ENCODE measurements at places on chromosomes 2 and 18.

DNA sequence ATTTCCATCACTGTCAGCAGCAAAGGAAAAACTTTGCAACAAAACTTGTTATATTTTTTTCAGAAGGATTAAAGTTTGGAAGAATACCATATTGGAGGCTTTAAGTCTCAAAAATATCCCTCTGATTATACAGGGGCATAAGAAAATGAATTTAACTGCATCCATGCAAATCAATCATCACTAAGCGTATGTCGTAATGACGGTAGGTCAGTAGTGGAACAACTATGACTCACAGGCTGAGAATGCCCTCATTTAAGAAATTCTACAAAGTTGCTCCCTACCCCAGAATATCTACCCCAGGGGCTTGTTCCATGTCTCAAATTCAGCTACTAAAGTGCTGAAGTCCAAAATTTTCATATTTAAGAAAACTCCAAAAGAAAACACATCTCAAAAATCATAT, 12.5 kb upstream of the NAB1 start:
- DNase-seq = no peak

GRCh38 chr18:6781796-6782195, 52.3 kb downstream of the ARHGAP28 start:
- no peak for DNase-seq

- no peak for DNase-seq
These were observed 9.9 kb upstream of the PARD3B start for GRCh38 chr2:204535356-204535755.

DNA sequence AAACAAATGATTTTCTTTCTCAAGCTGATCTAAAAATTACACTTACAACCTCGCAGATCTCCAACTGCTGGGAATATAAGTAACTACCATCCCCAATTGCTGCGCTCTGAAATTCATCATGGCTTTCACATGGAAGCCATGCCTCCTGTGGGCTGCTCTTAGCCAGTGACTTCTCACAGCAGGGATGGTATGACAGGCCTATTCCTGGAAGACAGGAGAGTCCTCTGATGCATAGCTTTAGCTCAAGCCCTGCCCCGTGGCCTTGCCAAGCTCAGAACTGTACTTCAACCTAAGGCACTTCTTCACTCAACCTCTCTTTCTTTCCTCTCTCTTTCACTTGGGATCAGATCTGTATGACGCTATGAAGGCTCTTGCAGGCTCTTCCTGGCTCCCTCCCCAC, 12.6 kb upstream of the ELAC1 start:
- DNase-seq = no peak

DNA sequence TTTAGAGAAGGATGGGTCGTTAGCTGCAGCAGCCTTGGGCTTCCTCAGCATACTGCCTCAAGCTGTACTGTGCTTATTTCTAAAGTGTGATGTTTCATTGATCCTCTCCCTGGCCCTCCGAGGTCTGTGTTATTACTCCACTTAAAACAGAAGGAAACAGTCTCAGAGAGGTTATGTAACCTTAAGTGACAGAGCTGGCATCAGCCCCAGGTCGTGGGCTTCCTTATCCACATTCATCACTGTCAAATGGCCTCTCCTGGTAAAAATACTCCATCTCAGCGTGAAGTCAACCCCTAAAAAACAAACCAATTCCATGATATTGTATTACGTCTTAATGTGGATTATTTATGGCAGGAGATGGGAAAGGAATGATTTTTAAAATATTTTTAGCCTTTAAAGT, 153.3 kb upstream of the NOSTRIN start:
- DNase-seq = no peak

GRCh38 chr2:203683932-203684556, 22.4 kb upstream of the CD28 start:
- DNase-seq = no peak

GRCh38 chr2:147082850-147083522, 761.8 kb upstream of the ACVR2A start:
- peak; percentile 55 for DNase-seq

DNA sequence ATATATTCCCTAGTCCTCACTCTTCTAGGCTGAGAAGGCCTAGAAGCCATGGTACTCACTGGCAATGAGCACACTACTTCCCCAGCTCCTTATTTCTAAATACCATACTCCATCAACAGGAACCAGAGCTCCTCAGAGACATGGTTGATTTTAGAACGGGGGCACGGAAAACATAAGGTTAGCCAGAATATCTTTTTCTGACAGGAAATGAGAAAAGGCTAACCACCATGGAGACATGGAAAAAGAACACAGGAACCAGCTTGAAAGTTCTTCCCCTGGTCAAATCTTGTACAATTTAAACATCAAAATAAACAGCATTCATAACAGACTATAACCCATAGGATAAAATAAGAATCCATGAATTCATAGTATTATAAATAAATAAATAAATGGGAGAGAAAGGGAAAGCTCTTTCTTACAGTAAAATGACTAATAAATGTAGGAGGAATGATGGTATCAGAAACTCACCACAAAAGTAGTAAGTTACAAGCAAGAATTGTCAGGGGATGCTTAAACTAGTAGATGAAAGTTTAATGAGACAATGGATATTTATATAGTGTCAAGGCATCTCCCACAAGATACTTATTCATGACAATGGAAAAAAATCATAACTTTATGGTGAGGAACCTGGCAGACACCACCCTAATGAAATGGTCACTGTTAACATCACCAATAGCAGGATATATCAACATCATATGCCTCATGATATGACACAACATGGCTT, 20.6 kb upstream of the GCC2 start:
- no peak for DNase-seq

DNA sequence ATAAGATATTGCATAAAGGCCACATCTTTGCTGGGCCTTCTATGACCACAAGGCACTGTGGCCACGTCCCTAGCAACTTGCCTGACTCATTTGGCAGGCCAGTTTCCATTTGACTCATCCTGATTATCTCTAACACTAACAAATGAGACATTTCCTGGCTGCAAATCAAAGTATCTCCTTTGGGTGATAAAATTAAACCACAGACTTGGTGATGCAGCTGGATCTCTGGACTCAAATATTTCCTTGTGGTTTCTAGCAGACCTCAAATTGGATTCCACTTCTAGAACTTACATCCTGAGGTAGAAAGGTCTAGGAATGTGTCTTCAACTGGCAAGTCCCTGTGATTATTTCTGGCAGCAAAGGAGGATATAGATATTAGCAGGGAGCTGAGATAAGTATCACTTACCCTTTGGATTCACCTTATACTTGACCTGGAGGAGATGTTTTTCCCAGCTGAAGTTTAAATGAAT, 167.9 kb upstream of the NXPH2 start:
- DNase-seq = no peak

Data from NCI-H1417 (cell line).